Cardiac fibroblast (primary cell): ENCODE measurements at places on chromosomes 1 and 21.
A peak's percentile ranks its signal among the peaks of the same experiment; 100 is the strongest.

- DNase-seq, result no peak
These were observed 1866.8 kb downstream of the MRPL39 start for GRCh38 chr21:23740463-23740862.

DNA sequence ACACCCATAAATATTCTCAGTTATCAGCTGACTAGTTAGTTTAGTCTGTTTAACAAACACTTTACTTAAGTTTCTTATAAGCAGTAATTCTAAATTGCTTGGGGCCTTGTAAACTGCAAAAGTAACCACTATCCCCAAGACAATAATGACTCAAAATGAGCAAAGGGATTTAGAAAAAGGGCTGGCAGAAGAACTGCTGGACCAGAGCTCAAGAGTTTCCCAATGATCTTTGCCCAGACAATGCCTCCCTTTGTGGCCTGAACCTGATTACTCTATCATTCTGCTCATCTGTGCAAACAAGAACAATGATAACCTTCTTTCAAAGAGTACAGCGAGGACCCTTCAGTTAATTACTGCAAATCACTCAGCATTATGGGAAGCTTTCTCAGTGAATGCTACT, 123.5 kb downstream of the TIAM1 start:
- DNase-seq, result peak; percentile 39

GRCh38 chr1:147851149-147851548, 51.4 kb upstream of the GJA8 start:
- peak; percentile 39 for DNase-seq

DNA sequence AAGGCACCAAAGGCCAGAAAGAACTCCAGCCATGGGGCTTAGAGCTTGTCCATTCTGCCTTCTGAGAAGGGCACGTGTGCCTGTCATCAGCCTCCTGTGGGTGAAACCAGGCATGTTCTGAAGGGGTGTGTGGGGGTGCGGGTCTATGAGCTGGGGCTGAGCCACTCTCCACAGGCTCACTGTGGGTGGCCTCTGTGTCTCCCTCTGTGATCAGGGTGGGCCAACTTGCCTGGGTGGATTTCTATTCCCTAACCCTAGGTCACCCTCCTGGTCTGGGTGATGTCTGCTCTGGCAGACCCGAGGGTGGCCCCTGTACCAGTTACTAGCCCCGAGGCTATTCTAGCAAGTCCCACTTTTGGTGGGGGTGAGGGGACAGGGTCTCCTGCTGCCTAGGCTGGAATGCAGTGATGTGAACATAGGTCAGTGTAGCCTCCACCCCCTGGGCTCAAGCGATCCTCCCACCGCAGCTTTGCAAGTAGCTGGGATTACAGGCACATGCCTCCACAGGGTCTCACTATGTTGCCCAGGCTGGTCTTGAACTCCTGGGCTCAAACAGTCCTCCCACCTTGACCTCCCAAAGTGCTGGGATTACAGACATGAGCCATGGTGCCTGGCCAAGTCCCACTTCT, 94.4 kb downstream of the TRIM11 start:
- DNase-seq, result no peak

DNA sequence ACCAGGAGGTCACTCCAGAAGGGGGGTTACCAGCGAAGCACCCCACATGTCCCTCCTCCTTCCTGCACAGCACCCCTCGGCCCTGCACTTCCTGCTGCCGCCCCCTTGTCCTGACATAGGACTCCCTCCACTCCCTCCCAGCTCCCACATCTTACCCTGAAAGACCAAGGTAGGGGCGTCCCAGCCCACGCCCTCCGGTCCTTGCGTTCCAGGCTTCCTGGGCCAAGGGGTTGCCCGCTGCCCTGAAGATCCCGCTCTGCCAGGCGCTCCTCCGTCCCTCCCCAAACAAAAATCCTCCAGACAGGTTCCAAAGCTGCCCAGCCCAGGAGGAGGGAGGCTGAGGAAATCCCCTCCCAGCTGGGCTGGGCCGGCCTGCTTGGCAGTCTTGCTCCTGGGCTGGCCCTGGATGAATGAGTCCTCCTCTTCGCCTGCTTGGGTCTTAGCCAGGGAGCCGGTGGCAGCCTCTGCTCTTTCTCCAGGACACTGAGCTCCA, at the start of gene RHBDL2:
Gene RHBDL2 (minus strand): TSS at position 304 of the 493 bp plus-strand sequence. CDS start 22,618 bp downstream, outside the sequence.
- DNase-seq, result peak; percentile 69

DNA sequence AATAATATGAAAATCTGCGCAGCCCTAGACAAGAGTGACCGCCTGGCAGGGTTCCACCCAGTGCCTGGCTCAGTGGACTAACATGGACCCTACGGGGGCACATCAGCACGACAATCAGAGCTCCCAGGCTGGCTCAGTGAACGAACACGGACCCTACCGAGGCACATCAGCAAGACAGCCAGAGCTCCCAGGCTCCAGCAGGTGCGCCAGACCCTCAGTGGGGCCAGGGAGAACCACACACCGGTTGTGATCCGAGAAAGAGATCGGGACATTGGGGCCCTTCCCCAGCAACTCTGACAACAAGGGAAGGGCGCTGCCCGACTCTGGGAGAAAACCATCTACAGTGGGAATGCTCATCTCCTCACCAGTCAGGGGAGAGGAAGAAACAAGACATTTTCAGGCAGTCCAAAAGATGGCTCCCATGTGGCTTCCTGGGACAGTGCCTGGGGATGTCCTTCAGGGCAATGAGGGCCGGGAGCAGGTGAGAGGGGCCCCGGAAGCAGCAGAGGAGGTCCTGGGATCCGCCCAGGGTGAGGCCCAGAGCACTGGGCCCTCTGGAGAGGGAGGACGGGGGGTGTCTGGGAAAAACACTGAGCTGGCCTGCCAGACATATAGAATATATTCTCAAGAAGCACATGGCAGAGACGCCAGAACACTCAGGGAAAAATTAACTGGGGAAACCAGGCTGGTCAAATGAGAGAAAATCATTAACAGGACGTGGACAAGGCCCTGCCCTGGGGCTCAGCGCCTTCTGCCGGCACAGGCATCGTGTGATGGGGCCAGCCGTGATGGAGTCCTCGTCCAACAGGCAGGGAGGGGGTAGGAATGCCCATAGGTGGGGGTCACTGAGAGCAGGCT, 4.8 kb downstream of the ARHGEF16 start:
- DNase-seq, result no peak

GRCh38 chr1:166322470-166322869, 155.7 kb upstream of the FAM78B start:
- DNase-seq, result no peak
